ENCODE measurements at places on chromosomes 6 and 20.

- H3K4me1 ChIP-seq: peaks cover 3% of the 10 kb centered on the region
- no peak overlapping the region for H3K27ac ChIP-seq
- peaks cover 6% of the 10 kb centered on the region for H3K27me3 ChIP-seq
Measured at GRCh38 chr20:32636283-32636682, 37.5 kb downstream of the C20orf203 start.

GRCh38 chr6:170023620-170024521 is 267.0 kb downstream of the DLL1 start:
- H3K27ac ChIP-seq: no peak overlapping the region
- H3K4me3 ChIP-seq: no peak overlapping the region
- peaks cover 2% of the 10 kb centered on the region for H3K4me1 ChIP-seq
- H3K27me3 ChIP-seq: peaks cover 9% of the 10 kb centered on the region

- peaks cover 50% of the 10 kb centered on the region for H3K4me1 ChIP-seq
- no peak overlapping the region for H3K27ac ChIP-seq
- DNase-seq: no peak
- peaks cover 12% of the 10 kb centered on the region for H3K27me3 ChIP-seq
- peak overlapping the region; percentile 82 for H3K4me3 ChIP-seq
- H3K36me3 ChIP-seq: peaks cover 4% of the 10 kb centered on the region
Measured at GRCh38 chr20:44650771-44651433, 597 bp downstream of the ADA start.

DNA sequence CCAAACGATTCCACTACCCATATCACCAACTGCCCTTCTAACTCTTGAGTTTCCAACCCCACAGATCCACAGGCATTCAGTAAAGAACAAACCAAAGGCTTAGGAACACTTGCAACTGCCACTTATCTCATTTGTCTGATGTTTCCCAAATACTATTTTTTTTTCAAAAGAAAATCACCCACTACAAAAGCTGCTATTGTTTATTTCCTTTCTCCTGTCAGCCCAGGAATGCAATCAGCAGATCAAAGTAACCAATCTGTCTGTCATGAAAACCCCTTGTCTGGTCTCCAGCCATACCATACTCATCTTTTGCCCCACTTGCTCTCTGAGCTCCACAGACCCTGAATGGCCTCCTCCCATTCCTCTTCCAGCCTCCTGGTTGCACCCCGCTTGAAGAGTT is 8.8 kb upstream of the CST8 start:
- no peak overlapping the region for H3K4me3 ChIP-seq
- H3K27me3 ChIP-seq: no peaks in the 10 kb centered on the region

DNA sequence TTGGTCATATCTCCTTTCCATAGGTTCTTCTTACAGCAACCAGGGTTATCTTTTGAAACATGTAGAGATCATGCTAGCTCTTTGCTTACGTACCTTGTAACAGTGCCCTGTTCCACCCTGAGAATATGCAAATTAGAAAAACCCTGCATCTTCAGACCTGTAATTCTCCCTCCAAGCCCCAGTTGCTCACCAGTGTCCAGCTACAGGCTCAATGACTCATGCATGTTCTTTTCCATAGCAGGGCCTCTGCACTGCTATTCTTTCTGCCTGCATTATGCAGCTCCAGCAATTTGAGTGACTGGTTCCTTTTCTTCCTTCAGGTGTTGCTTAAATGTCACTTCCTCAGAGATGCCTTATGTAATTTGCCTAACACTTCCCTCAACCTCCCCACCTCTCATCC is 636.2 kb downstream of the KHDRBS2 start:
- no peaks in the 10 kb centered on the region for H3K36me3 ChIP-seq
- DNase-seq: no peak
- H3K4me1 ChIP-seq: no peaks in the 10 kb centered on the region
- peaks cover 1% of the 10 kb centered on the region for H3K27me3 ChIP-seq

GRCh38 chr20:35461620-35462019 is 6.2 kb downstream of the CEP250 start:
- H3K36me3 ChIP-seq: peaks cover 4% of the 10 kb centered on the region
- H3K4me1 ChIP-seq: peaks cover 7% of the 10 kb centered on the region
- H3K27ac ChIP-seq: peak overlapping the region; percentile 39
- H3K27me3 ChIP-seq: peaks cover 4% of the 10 kb centered on the region
- no peak overlapping the region for H3K4me3 ChIP-seq

DNA sequence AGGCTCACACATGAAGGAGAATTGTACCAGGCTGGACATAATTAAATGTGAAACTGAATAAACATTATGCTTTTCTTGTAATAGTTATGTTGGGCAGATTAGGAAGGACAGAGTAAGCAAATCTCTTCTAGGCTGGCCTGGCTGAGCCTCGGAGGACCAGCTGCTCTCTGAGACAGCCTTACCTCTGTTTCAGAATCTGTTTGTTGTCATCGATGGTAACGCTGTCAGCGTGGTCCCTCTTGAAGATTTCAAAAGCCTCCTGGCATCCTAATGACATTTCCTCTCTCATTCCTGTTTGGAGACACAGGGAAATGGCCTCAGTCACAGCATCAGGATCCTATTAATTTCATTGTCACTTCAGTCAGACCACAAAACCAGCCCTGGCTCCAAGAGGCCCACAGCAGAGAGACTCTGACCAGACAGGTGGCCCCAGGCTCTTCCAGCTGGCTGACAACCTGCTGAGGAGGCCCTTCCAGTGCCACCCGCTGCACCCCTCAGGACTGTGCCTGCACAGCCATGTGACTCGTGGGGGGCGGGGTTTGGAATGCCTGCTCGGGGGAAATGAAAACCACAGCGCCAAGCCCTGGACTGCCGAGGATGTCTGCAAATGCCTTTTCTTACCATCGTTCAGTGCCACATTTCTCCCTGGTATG is 108.5 kb upstream of the KCNK16 start:
- H3K4me3 ChIP-seq: no peak overlapping the region
- H3K36me3 ChIP-seq: no peaks in the 10 kb centered on the region
- H3K27ac ChIP-seq: no peak overlapping the region
- no peak for DNase-seq
- H3K27me3 ChIP-seq: peaks cover 4% of the 10 kb centered on the region

- no peak overlapping the region for H3K4me3 ChIP-seq
- no peaks in the 10 kb centered on the region for H3K36me3 ChIP-seq
- DNase-seq: no peak
- no peaks in the 10 kb centered on the region for H3K4me1 ChIP-seq
Measured at GRCh38 chr6:19477563-19477962, 359.6 kb upstream of the ID4 start.

- H3K36me3 ChIP-seq: no peaks in the 10 kb centered on the region
- no peak overlapping the region for H3K4me3 ChIP-seq
- no peak overlapping the region for H3K27ac ChIP-seq
Measured at GRCh38 chr20:49615401-49616153, 47.6 kb upstream of the PTGIS start.

DNA sequence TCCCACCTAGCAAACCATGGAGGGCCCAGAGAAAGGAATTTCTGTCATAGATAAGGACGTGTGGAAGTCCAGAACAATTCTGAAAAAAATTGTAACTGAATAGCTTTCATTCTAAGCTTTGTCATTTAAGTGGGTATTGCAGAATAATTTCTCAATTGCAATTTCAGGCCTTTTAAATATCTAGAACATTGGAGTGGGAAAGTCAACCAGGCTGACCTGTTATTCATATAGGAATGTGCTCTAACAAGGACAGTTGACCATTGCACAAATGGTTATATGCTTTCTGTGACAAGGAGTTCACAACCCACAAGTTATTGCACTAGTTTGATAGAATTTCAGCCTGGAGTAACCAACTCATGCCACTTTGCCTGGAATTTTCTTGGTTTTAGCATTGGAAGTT is 53.4 kb upstream of the OLIG3 start:
- no peak overlapping the region for H3K4me3 ChIP-seq
- no peaks in the 10 kb centered on the region for H3K36me3 ChIP-seq
- no peaks in the 10 kb centered on the region for H3K4me1 ChIP-seq
- DNase-seq: no peak
- H3K27ac ChIP-seq: no peak overlapping the region

DNA sequence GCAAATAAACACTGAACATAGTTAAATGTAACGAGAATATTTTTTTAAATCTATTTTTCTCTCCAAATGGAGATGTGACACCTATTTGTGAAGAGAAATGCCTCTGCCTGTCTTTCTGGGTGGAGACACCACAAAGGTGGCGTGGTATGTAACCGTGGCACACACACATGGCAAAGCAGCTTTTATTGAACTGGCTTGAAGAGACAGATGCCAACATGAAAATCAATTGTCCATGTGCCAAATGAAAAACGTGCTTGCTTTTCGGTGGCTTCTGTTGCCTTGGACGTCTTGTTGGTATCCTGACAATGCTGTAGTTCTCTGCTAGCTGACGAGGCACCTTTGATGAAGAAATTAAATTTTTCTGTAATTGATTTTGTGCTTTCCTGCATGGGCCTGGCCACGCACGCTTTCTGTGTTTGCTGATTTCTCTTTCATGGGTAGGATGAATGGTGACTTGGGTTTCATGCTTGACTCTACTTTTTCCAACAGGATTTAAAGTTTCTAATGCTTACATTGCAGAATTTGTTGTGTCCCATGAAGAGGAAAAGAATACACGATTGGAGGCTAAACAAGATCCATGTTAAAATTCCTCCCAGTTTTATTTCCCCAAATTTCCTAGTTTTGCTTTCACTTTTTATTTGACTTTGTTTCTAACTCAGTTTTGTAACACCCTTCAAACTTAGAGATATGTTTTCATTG is 202.6 kb downstream of the TMEM242 start:
- no peak overlapping the region for H3K27ac ChIP-seq
- H3K36me3 ChIP-seq: peaks cover 3% of the 10 kb centered on the region
- no peak for DNase-seq
- H3K4me3 ChIP-seq: no peak overlapping the region

GRCh38 chr20:36856691-36857635 is 19.0 kb upstream of the TLDC2 start:
- peak; percentile 55 for DNase-seq
- H3K27me3 ChIP-seq: peaks cover 16% of the 10 kb centered on the region
- H3K27ac ChIP-seq: peak overlapping the region; percentile 74
- peaks cover 70% of the 10 kb centered on the region for H3K4me1 ChIP-seq

All from endothelial cell (in vitro differentiated cells).